Activated T-helper 1 cell treated with anti-CD3 and anti-CD28 coated beads, Interleukin-12 subunit alpha, Interleukin-12 subunit beta, Interleukin-2, Interleukin-4 antibody, amounts not matched to agents 30 ng/mL and 10 ng/mL and 1 ng/mL, durations not matched to agents 14 hours and 24 hours and 36 hours (primary cell): ENCODE measurements at places on chromosomes 6 and 20. TPM values are rescaled to one million over a fixed set of nuclear protein-coding genes. Genes with fewer than 3 reads are reported as not detected.
A peak's percentile ranks its signal among the peaks of the same experiment; 100 is the strongest.

DNA sequence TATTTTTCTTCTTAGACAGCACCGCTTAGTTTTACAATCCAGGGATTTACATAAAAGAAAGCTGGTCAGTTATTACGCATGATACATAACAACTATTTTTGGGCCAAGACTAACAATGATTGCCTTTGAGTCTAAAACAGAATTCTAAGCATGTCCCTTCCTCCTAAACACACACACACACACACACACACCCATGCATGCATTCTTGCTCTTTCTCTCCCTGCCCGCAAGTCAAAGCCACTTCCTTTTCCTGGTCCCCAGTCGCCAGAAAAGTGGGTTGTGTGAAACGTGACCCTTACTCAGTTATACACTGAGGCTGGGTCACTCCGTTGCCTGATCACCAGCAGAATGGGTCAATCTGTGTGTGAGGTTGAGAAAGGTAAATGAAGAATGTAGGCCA is 31.4 kb downstream of the FYN start:
- peaks cover 35% of the 10 kb centered on the region for H3K36me3 ChIP-seq
- H3K27ac ChIP-seq, result no peak overlapping the region
- H3K27me3 ChIP-seq, result no peaks in the 10 kb centered on the region
- peak; percentile 55 for DNase-seq
- no peak overlapping the region for H3K4me3 ChIP-seq

- peaks cover 21% of the 10 kb centered on the region for H3K36me3 ChIP-seq
- no peak overlapping the region for H3K4me3 ChIP-seq
- DNase-seq, result no peak
Measured at GRCh38 chr6:12103158-12103557, 91.0 kb downstream of the HIVEP1 start.

DNA sequence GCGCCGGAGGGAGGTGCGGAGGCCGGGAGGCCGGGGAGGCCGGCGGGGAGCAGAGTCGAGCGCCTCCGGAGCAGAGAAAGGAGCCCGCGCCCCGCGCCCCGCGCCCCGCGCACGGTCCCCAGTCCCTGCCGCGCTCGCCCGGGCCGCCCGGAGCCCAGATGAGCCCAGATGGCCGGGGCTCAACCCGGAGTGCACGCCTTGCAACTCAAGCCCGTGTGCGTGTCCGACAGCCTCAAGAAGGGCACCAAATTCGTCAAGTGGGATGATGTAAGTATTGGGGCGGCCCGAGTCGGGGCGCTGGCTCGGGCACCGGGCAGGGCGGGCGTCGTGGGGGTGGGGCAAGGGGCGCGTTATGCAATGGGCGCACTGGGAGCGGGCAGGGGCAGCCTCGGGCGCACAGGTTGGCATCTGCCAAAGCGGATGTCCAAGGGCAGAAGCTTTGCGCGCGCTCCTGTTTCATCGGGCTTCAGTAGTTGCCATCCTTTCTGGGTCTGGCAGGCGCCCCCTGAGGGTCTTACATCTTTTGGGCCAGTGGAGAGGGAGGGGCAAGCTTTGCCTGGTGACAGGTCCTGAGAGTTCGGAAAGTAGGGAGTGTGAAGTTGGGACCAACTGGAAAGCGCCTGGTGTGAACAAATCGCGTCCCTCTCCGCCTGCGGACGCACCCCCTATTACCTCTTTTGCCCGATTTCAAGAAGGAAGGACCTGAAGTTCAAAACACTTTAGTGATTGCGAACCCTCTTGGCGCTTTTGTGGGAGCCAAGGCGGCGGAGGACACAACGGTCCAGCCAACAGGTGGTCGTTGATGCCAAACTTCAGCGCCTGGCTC is 631 bp downstream of the PLCB1 start:
- H3K27me3 ChIP-seq, result peaks cover 31% of the 10 kb centered on the region
- peak overlapping the region; percentile 75 for H3K4me3 ChIP-seq
- H3K36me3 ChIP-seq, result no peaks in the 10 kb centered on the region
- DNase-seq, result no peak
- no peak overlapping the region for H3K27ac ChIP-seq

DNA sequence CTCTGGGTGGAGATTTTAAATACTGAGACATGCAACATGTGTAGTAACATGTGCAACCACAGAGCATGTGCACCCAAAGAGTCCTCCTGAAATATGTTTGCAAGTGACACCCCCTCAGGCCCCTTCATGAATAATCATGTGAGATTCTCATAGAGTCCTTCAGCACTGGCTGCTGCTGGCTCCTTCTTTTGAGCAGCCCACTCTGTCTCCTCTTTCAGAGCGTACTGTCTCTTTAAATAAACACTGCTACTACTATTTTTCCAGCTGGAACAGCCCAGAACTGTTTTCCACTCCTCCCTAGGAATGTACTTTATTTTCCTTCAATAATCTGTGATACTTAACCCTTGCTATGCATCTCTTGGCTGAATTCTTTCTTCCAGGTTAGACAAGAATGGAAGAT is 42.0 kb downstream of the HLA-DRB5 start:
- no peaks in the 10 kb centered on the region for H3K36me3 ChIP-seq
- no peak overlapping the region for H3K4me3 ChIP-seq
- H3K27me3 ChIP-seq, result peaks cover 27% of the 10 kb centered on the region
- no peaks in the 10 kb centered on the region for H3K4me1 ChIP-seq

Gene GABRR1
- not detected in 2 replicates for total RNA-seq

Gene HLA-DOA
- total RNA-seq, result 1.8 and 2.0 TPM in 2 replicates

Gene MAS1
- not detected in 2 replicates for total RNA-seq

Gene RBPJL
- 0.18 TPM in 1 of 2 replicates, not detected in the other for total RNA-seq

Gene RIMS1
- not detected in 2 replicates for total RNA-seq
